ENCODE measurements at places on chromosomes 6 and 20.

GRCh38 chr6:2714111-2714895 is 36.4 kb downstream of the MYLK4 start:
- DNase-seq = no peak

DNA sequence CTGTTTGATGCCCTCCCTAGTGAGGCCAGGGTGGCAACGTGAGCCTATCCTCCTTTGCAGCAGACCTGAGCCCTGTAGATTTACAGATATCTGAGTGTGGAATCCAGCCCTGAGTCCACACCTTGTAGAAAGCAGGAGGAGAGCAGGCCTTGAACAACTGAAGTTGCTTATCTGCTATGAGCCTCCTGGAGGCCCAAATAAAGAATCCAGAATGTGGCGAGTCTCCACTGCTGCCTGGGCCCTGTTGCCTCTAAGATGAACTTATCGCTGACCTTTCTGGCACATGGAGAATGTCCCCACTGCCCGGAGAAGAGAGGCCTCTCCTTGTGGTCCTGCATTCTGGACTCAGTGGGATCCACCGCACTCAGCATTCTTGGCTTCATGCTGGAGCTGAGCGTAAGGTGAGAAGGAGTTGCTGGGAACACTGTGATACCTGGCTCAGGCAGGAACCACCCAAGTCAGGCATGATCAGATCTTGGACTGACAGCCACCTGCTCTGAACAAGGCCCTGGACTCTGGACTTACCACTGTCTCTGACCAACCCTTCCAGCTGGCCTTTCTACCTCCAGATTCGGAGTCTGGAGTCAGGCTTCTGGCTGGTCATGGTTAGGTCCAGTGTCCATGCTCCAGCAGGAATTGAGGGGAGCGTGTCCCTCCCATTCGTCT is 5.8 kb upstream of the MANBAL start:
- DNase-seq = no peak

GRCh38 chr6:151022492-151022891 is 157.0 kb downstream of the MTHFD1L start:
- DNase-seq = no peak

- DNase-seq = no peak
Measured at GRCh38 chr6:168122011-168122410, 43.0 kb upstream of the FRMD1 start.

- no peak for DNase-seq
Measured at GRCh38 chr6:30091577-30092381, 16.2 kb upstream of the RNF39 start.

DNA sequence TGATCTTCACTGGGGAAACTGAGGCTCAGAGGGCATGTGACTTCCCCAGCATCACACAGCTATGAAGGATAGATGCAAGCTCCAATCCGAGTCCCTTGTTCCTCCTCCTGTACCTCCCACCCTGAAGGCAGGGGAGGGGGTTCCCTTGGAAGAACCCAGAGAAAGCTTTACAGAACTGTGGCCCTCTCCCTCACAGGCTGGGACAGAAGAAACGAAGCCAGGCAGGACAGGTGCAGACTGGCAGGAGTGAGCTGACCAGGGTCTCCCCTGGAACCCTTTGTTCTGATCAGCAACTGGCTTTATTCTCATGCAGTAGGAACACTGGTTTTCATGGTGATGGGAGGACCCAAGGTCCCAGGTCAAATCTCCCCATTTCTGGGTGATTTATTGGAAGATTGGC is 90.2 kb downstream of the TMEM242 start:
- DNase-seq = no peak

GRCh38 chr6:131041814-131042213 is 21.2 kb downstream of the EPB41L2 start:
- no peak for DNase-seq

GRCh38 chr20:63017826-63018411 is 11.2 kb upstream of the BHLHE23 start:
- no peak for DNase-seq

DNA sequence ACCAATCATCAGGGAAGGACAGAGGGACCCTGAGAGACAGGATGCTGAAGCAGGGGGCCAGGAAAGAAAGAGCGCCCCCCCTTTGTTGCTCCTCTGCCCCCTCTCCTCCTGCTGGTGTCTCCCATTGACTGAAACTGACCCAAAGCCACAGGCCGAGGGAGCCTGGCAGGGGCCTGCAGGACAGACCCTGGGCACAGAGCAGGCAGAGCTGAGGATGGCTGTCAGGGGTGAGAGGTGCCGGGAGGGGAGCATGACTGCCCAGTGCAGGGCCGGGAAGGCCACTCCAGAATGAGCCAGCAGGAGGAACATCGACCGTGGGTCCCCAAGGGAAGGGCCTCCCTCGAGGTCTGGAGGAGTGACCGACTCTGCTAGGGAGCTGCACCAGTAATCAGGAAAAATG is 427.8 kb downstream of the PREX1 start:
- no peak for DNase-seq

DNA sequence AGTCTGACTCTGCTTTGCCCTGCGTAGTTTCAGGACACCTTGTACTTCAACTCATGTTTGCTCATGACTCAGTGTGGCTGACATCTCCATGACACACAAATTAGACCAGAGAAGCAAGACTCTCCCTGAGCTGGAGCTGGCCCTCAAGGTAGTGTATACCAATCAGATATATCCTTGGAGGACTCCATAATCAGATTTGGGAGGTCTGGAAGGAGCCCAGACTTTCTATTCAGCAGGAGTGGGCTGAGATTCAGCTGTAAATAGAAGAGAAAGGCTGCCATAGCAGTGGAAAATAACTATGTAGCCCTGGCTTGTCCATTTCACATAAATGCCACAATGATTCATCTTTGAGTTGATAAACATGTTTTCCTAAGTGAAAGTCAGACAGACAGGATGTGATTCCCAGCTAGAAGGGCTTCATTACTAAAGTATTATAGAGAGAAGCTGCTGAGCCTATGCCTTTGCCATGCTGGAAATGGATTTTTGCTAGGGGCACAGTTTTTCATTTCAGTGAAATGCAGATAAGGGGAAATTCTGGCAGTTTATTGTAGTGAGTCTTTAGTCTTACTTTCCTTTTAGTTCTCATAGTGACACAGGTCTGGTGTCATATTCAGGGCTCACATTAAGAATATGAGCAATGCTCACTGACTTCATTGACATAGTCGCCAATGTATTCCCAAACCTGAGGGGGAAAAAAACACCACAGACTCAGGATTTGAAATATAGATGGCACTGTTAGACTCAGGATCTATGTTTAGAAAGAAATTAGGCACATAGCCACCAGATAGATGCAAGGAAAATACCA is 95.3 kb downstream of the CLVS2 start:
- DNase-seq = no peak

All from T-helper 9 cell (primary cell).